ENCODE measurements at places on chromosomes 7 and 10. TPM values are rescaled to one million over a fixed set of nuclear protein-coding genes. Genes with fewer than 3 reads are reported as not detected.
A peak's percentile ranks its signal among the peaks of the same experiment; 100 is the strongest.

GRCh38 chr7:2621948-2622640 is 9.7 kb upstream of the TTYH3 start:
- H3K27me3 ChIP-seq, result no peaks in the 10 kb centered on the region
- H3K27ac ChIP-seq, result no peak overlapping the region
- H3K4me3 ChIP-seq, result no peak overlapping the region
- DNase-seq, result no peak
- H3K4me1 ChIP-seq, result peaks cover 44% of the 10 kb centered on the region
- no peaks in the 10 kb centered on the region for H3K36me3 ChIP-seq

GRCh38 chr7:73615886-73616285 is 8.4 kb downstream of the MLXIPL start:
- H3K27me3 ChIP-seq, result peaks cover 27% of the 10 kb centered on the region
- no peaks in the 10 kb centered on the region for H3K4me1 ChIP-seq
- no peak for DNase-seq
- H3K27ac ChIP-seq, result no peak overlapping the region
- H3K36me3 ChIP-seq, result no peaks in the 10 kb centered on the region
- no peak overlapping the region for H3K4me3 ChIP-seq

DNA sequence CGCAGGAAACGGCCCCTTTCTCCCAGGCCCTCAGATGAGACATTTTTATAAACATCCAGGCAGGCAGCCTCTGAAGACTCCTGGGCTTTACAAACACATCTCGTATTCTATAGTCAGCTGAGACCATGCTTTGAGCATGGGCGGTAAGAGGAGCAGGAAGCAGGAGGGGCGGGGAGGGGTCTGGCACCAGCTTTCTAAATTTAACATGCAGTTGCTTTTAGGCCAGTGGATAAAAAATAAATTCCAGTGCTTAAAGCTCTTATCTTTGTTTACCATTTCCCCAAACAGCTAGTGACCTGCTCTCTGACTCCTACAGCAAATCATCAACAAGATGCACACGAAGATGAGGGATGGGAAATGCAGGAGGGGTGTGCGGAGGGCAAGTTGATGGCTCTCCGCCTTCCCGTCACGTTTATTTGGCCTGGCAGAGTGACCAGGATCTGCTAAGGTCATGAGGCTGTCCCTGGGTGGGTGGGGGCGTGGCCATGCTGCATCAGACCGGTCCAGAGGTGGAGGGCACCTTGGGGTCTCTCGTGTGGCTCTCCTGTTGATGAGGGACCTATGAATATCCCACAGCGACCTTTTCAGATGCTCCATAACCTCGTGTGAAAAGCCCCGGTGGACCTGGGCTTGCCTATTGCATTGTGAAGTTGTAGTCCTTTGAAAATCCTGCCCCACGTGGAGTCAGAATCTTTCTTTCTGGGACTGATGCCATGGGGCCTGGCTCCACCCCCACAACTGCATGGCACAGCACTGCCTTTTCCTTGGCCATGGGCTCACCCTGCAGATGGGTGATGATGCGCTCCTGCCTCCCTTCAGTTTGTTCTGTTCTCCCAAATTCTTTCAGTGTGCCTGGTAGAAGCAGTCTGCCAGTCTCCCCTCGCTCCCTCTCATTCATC is 67.5 kb downstream of the PARP12 start:
- no peak overlapping the region for H3K4me3 ChIP-seq
- H3K36me3 ChIP-seq, result no peaks in the 10 kb centered on the region
- H3K27ac ChIP-seq, result no peak overlapping the region
- H3K27me3 ChIP-seq, result no peaks in the 10 kb centered on the region

DNA sequence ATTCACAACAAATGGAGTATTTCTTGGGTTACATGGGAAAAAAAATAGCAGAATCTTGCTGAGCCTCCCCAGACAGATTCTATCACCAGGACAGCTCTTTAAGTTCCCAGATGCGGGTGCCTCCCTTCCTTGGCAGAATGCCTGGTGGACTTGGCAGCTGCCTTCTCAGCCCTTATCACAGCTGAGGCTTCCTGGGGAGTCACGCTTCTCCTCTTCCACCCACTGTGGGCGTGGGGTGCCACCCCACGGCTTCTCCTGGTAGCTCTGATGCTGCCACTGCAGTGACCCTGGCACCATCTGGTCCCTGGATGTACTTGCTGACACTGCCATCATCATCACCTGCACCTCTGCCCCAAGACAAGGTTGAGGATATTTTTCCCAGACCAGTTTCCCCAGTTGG is 16.2 kb upstream of the NME8 start:
- peak; percentile 57 for DNase-seq
- no peak overlapping the region for H3K4me3 ChIP-seq
- H3K36me3 ChIP-seq, result no peaks in the 10 kb centered on the region
- H3K27me3 ChIP-seq, result no peaks in the 10 kb centered on the region
- H3K4me1 ChIP-seq, result peaks cover 5% of the 10 kb centered on the region
- H3K27ac ChIP-seq, result no peak overlapping the region

Gene CDCA7L
- 9.0 TPM for total RNA-seq

Gene HABP2
- not detected for total RNA-seq

Gene RET
- 0.37 TPM for total RNA-seq

Measured in transverse colon (tissue), 4 donors.